Karpas-422 (cell line): ENCODE measurements at places on chromosomes 16 and 17.
A peak's percentile ranks its signal among the peaks of the same experiment; 100 is the strongest.

- no peak for DNase-seq
These were observed 29.8 kb downstream of the LAT start for GRCh38 chr16:29014561-29015069.

GRCh38 chr17:40347319-40348135, 17.0 kb downstream of the GJD3 start:
- no peak for DNase-seq

DNA sequence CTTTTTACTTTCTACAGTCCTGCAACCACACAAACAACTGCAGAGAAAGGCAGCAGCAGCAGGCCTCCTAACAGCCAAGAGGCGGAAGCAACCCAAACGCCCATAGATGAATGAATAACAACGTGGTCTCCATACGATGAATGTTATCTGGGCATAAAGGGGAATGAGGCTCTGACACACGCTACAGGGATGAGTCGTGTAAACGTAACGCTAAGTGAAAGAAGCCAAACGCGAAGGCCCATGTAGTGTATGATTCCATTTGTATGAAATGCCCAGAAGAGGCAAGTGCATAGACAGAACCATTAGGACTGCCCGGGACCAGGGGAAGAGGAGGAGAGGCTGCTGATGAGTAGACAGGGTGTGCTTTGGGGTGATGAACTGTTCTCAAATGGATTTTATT, 94.8 kb upstream of the DNAH17 start:
- DNase-seq, result no peak

GRCh38 chr17:57975044-57975443, 13.0 kb downstream of the VEZF1 start:
- no peak for DNase-seq

DNA sequence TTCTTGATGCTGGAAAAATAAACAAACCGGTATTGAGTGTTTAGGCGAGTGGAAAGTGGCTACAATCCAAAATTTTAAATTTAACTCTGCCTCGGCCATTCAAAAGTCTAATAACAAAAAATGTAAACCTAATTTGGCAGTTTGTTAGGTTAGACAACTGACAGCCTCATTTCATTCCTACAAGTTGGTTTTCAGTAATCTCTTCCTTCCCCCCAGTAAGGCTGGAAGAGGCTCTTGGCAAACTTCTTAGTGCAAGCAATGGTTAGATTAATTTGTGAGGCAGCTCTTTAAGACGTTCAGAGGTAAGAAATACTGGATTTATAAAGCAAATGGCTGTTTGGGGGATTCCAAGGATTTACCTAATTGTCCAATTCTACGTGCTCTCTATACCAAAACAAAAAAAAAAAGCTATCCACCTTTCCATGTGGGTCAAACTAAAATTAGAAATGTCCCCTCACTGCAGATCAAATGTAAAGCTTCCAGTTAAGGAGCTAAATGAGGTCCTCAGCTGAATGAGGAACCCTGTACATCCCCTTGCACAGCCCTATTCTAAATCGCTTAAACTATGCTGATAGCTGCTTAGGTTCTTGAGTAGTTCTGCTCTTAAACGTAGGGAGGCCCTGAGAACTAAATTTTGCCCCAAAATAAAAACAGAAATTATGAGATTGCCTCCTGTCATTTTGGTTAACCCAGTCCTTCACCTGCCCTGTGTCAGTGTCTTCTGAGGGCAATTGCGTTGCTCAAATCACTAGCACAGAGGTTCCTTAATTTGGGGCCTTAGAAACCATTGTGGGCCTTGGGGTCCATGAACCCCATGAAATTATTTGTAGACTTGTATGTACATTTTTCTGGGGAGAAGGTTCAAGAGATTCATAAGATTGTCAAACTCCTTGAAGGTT, 2.9 kb downstream of the HEXIM1 start:
- DNase-seq, result peak; percentile 44

DNA sequence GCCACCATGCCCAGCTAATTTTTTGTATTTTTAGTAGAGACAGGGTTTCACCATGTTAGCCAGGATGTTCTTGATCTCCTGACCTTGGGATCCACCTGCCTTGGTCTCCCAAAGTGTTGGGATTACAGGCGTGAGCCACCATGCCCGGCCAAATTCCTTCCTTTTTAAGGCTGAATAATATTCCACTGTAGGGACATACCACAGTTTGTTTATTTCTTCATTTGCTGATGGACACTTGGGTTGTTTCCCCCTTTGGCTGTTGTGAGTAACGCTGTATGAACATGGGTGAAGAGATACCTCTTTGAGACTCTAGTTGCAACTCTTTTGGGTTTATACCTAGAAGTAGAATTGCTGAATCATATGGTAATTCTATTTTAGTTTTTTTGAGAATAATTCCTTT, 13.1 kb upstream of the MGAT5B start:
- DNase-seq, result no peak

- no peak for DNase-seq
These were observed 2402.8 kb downstream of the TP53TG3F start for GRCh38 chr16:35862242-35862641.

DNA sequence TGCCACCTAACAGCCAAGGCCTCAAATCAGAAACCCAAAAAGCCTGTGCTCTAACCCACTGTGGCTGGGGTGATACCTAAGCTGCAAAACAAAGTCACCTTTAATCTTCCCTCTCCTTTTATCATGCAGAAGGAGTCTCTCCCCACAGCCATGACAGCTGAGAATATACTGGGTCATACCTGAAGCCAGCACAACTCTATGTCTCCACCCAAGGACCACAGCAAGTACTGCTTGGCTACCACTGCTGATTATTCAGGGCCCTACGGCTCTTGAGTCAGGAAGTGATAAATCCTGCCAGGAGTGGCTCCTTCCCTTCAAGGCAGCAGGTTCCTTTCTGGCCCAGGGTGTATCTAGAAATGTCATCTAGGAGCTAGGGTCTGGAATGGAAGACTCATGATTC, 151.5 kb upstream of the TOM1L1 start:
- DNase-seq, result no peak

GRCh38 chr17:50887705-50888245, 21.6 kb upstream of the TOB1 start:
- no peak for DNase-seq

- peak; percentile 55 for DNase-seq
These were observed 204.9 kb upstream of the KCNJ16 start for GRCh38 chr17:69870091-69870530.

DNA sequence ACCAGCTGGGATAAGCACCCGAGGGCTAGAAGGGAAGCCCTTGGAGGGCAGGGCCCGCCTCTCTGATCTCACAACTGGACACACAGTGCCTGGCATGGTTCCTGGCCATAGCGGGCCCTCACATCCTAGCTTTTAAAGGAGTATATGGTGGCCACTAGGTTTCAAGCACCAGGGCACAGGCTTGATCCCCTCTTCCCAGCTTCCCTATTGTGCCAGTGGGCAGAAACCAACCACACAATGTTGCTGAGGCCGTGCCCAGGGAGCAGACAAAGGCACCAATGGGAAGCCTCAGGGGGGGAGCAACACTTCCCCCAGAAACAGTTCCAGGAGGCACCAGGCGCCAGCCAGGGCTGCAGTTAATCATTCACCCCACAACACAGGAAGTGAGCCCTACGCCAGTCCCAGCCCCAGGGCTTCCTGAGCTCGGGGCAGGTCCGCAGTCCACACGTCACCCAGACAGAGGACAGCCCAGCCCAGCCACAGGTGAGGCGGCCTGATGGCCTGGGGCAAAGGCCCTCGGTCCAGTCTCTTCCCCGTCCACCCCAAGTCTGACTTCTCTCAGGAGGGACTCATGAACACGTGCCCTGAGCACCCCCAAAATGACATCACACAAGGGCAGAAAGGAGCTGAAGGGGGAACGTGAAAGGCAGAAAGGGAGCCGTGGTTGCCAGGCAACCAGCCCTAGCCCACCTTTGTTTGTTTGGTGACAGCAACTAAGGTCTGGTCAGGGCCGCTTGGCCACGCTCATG, 12.8 kb downstream of the SMIM5 start:
- DNase-seq, result no peak

GRCh38 chr17:70606086-70606485, 436.8 kb downstream of the KCNJ2 start:
- no peak for DNase-seq

DNA sequence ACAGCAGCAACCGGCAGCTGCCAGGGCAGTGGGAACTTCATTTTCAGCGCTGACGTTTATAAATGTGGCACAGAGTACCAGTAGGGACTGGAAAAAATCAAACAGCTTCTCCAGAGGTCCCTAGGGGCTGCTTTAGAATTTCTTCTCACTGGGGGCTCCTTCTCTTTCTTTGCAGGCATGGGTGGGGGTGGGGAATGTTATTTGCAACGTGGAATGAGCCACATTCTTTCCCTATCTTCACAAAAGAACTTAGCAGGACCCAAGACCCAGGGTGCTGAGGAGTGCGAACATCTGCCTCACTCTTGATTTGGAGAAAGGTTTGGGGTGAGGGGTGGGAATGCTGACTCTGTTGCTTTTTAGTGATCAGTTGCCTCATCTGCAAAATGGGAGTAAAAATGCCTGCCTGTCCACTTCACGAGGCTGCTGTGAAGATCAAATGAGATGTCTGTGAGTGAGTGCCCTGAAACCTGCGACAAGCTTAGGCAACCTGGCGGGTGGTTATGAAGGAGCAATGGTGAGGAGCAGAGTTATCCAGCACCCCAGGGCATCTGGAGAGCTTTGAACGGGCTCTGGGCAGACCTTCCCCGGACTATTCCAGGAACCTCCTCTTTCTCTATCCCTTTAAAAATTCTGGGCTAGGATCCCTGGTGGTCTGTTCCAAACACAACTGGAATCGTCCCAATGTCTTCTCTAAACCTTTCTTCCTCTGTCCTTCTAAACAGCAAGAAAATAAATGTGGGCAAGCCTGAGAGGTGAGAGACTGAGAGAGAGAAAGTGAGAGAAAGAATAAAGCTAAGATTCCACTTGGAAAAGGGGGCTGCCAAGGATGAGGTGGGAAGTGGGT, 10.7 kb upstream of the PIPOX start:
- no peak for DNase-seq

DNA sequence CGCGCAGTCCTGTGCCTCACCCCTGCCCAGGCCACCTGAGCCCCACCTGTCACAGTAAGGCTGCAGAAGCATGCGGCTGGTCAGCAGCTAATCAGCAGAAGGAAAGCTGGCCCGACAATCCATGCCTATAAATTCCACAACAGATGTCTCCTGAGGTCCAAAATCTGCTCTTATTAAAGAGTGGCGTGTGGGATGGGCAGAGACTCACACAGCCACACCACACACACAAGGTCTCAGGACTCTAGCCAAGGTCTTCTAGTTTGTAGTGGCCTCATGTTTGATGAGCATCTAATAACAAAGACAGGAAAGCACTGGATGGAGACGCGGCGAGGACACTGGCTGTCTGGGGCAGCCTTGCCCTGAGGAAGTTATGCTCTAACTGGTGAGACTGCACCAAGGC, 55.9 kb downstream of the ANKRD11 start:
- DNase-seq, result no peak

GRCh38 chr16:1895949-1896675, 22.1 kb downstream of the HS3ST6 start:
- DNase-seq, result no peak

DNA sequence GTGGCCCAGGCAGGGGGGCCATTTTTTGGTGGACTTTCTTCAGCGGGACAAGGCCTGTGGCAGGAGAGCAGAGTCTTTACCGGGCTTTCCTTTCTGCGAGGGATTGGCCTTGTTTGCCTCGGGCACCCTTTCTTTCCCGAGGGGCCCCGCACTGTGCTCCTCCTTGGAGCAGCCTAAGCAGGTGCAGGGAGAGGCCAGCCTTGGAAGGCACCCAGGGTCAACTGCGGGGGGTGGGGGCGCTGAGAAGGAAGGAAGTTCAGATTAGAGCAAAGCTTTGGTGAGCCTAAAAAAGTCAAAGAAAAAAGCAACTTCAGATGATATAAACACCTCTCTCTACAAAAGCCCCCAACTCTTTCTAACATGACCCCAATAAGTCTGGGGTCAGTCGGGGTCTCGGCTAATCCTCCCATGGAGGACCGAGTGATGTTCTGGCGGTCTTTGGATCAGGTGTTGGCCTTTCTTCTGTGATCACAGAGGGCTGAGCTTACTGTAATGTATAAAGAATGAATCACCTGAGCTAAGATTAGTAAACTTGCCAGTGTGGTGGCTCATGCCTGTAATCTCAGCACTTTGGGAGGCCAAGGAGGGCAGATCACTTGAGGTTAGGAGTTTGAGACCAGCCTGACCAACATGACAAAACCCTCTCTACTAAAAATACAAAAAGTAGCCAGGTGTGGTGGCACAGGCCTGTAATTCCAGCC, 63.0 kb downstream of the PGS1 start:
- DNase-seq, result no peak

DNA sequence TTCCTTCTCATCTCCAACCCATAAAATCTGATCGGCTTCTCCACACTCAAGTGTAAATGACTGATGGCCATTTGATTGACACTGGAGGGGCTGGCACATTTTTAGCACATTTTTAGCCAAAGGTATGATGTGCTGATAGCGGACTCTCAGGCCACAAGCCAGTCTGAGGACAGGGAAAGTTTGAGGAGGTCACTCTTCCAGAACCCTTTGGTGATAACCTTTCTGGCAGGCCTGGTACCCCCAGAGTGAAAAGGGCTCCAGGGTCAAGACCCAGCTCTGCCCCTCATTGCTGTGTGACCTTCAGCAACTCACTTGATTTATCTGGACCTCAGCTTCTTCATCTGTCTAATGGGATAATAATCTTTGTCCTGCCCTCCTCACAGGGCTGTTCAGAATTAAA, 1.7 kb upstream of the NLRC5 start:
- DNase-seq, result no peak

DNA sequence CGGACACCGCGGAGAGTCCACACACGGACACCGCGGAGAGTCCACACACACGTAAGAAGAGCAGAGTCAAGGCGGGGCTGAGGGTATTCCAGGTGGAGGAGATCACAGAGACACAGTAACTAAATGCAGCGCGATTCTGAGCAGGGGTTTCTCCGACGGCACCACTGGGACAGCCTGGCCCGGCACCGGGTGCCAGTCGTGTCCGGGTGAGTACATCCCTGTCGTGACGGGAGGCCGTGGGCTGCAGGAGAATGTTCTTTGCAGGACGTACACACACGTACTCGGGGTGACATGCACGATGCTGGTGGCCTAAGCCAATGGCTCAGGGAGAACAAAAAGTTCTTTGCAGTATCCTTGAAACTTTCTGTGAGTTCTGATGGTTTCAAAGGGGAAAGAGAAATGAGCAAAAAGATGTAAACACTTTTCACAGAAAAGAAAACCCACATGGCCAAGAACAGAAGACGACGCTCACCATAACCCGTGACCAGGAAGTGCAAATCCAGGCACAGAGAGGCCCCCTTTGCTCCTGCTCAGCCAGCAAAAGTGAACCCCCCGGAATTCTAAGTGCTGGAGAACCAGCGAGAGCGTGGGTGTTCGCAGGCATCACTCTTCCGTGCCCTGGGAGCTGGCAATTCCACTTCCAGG, 53.7 kb upstream of the METRNL start:
- no peak for DNase-seq

- no peak for DNase-seq
These were observed 114.5 kb upstream of the CHMP6 start for GRCh38 chr17:80876950-80877728.

GRCh38 chr16:25897702-25898101, 205.9 kb downstream of the HS3ST4 start:
- DNase-seq, result no peak

GRCh38 chr17:32854207-32854606, 22.7 kb downstream of the MYO1D start:
- no peak for DNase-seq
